ENCODE measurements at places on chromosomes 11 and 22.

GRCh38 chr11:133388260-133388659, 144.0 kb downstream of the OPCML start:
- DNase-seq, result no peak

DNA sequence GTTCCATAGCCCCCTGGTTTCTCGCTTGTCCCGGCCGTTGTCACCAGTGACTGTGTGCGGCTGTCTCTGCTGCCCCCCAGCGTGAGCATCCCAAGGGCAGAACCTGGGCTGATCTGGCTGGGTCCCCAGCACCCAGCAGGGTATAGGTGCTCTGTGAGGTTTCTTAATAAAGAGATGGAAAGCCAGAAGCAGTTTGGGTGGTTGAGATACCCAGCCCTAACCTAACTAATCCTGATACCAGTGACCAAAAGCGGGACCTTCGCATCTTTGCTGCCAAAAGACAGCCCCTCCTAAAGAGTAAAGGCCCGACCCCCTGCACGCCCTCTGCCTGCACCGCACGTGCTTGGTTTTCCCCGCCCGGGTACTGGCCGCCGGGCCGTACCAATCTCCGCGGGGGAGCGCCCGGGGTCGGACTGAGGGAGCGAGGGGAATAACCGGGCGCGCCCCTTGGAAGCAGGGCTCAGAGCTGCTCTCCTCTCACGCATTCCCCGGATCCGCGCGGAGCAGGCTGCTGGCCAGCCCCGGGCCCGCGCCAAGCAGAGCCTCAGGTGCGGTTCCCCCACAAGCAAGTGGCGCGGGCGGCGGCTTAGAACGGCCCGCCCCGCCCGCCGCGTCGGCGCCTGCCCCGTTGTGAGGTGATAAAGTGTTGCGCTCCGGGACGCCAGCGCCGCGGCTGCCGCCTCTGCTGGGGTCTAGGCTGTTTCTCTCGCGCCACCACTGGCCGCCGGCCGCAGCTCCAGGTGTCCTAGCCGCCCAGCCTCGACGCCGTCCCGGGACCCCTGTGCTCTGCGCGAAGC, at the start of gene DGAT2:
DGAT2 (plus strand) TSS at position 667 of the 797 bp plus-strand sequence. CDS start 214 bp downstream, outside the sequence.
- DNase-seq, result peak; percentile 60

GRCh38 chr11:34346551-34346950, 11.3 kb downstream of the ABTB2 start:
- DNase-seq, result no peak

DNA sequence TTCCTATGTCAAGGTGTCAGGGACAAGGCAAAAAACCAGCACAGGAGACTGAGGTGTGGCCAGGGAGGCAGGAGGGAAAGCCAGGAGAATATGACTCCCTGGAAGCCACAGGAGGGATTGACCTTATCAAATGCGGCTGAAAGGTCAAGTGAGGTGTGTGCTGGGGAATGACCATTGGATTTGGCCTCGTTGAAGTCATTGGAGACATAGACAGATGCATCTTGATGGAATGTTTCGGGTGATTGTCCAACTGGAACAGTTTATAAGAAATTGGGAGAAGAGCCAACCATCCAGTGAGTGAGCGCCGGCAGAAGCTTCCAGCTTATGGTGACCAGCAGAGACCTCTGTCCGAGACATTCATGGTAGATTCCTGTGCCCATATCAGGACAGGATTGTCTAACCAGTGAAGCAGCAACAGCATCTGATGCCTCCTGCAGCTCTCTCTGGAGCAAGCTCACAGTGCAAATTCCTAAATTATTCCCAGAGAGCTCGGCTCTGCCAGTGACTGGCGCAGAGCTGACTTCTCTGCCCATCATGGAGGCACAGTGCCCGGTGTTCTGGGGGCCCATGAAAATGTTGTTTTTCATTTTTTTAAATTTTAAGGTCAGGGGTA, 95.4 kb downstream of the MYO18B start:
- DNase-seq, result no peak

- no peak for DNase-seq
These were observed 3.1 kb downstream of the MRGPRG start for GRCh38 chr11:3215346-3216026.

DNA sequence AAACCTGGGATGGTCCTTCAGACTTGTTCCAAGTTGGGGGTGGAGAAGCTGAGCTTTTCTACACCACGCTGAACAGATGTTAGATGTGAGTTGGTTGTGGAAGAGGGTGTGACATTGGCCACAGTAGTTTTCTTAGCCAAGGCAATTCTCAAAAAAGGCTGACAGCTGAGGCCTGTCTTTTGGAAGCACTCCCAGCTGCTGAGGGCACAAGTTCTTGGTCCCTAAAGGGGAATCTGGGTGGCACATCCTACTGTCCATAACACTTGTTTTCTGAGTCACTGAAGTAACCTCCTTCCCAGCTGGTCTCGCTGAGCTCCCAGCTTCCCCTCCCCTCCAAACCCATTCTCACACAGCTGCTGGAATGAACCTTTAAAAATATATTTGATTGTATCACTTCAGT, 375.7 kb upstream of the KIRREL3 start:
- DNase-seq, result no peak

- DNase-seq, result no peak
These were observed 2069.3 kb upstream of the RAG2 start for GRCh38 chr11:38667359-38667758.

DNA sequence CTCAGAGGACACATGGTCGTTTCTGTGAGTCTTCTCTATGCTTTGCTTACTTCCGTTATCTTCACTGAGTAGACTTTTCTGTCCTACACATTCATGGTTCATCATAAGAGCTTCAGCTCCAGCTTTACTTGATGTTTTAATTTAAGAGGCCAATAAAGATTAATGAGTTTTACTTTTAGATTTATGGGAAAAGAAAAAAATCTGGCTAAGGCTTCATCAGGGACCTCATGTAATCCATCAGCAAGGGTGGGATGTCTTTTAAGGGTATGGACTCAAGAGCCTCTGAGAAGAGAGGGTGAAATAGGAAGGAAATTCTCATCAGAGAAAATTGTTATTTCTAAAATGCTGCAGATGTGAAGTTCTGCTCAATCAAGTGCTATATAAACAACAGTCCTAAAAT, 963.0 kb upstream of the RAG2 start:
- no peak for DNase-seq

GRCh38 chr11:12106501-12106900, 3.9 kb upstream of the MICAL2 start:
- DNase-seq, result no peak

GRCh38 chr11:124745835-124746620, 6.0 kb downstream of the VSIG2 start:
- DNase-seq, result peak; percentile 16

DNA sequence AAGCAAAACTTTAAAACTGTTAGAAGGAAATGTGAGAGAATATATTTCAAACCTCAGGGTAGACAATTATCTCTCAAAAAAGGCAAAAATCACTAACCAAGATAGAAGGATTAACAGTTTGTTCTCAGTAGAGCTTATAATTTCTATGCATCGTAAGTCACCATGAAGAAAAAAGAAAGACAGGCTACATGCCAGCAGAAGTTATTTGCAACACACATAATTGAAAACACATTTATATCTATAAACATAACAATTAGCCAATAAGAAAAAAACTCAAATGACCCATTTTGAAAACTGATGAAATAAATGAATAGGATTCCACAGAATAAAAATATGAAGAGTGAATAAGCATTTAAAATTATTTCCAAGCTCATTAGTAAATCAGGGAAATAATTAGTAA, 24.4 kb upstream of the SNX19 start:
- DNase-seq, result no peak

DNA sequence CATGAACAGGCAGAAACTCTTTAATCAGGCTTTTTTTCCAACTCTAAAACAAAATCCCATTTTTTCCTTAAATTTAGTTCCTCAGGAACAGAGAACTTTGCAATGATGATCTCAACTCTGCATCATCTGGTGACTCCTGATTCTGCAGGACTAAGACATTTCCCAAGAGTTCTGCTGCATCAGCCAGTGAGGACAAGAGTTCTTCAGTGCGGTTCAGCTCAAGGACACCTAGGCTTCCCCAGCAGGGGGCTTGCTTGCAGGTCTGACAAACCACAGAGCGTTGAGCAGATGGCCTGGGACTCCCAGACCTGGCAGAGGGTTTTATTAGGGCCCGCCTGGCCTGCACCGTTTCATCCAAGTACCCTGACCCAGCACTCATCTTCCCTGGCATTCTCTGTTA, 6.4 kb downstream of the CDCA5 start:
- no peak for DNase-seq

GRCh38 chr11:76380159-76380976, 564 bp downstream of the THAP12 start:
- peak; percentile 36 for DNase-seq

DNA sequence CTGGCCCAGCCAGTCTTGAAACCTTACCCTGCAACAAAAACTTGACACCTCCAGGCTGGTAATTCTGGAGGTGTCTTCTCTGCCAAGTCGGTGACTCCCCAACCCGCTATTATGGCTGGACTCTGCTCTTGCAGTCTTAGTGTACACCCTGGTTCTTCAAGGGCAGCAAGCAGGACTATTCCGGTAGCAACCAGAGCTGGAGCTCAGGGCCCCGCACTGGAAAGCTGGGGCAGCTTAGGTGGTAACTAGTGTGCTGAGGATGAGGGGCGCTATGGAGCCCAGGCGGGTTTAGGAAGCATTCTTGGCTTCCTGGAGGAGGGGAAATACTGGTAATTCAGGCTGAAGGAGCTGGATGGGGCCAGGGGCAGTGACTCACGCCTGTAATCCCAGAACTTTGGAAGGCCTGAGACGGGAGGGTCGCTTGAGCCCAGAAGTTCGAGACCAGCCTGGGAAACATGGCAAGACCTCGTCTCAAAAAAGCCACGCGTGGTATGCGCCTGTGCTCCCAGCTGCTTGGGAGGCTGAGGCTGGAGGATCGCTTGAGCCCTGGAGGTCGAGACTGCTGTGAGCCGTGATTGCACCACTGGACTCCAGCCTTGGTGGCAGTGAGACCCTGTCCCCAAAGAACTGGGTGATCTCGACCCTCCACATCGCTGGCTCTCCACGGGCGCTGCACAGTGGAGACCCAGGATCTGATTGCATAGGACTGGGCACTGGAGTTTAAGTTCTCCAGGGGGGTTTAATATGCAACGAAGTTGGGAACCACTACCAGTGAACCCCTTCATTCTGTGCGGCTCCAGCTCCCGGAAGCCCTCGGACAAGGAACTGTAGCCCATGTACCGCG, 10.6 kb upstream of the AIFM3 start:
- DNase-seq, result no peak

- DNase-seq, result no peak
These were observed 275.3 kb downstream of the ETS1 start for GRCh38 chr11:128311742-128312719.

- DNase-seq, result no peak
These were observed 19.0 kb upstream of the TTLL12 start for GRCh38 chr22:43205748-43206508.

- DNase-seq, result peak; percentile 1
These were observed 924 bp downstream of the C11orf65 start for GRCh38 chr11:108466405-108466804.

GRCh38 chr22:38429499-38430068, 25.4 kb downstream of the KCNJ4 start:
- no peak for DNase-seq

- no peak for DNase-seq
These were observed 13.2 kb upstream of the SHANK2 start for GRCh38 chr11:71265559-71266092.

DNA sequence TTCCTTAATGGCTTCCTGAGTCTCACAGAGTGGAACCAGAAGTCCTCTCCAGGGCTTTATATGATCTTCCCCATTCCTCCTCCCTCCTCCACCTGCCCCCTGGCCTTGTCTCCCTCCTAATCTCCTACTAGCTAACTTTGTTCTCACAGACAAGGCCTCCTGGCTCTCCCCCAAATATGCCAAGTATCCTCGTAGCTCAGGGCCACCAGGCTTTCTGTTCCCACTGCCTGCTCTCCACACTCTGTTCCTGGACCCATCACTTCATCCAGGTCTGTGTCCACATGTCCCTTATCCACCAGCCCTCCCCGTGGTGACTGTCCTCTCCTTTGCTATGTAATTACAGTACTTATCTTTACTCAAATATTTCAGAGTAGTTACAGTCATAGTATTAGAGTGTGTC, 23.2 kb upstream of the LMO1 start:
- no peak for DNase-seq

- no peak for DNase-seq
These were observed 318.5 kb downstream of the BLID start for GRCh38 chr11:121797496-121797895.

DNA sequence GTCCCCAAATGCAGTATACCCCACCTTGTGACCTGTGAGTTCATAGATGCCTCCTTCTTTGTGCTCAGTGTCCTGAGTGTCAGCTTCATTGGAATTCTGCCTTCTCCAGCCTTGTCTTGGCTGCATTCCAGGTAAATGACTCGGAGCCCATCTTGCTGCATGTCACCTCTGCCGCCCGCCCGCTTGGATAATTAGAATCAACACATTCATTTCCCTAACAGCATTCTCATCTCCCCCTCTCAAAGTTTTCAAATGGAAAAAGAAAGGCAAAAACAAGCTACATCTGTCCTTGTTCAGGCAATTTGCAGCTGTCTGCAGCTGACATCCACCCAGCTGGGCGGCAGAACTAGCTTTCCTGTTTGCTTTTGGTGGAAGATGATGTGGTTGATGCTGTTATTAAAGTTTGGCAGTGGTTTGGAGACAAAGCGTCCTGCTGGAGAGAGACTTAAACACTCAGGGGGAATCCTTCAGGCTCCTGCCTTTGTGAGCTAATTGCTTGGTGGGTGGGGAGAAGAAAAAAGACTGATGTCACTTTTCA, 198.8 kb upstream of the SEZ6L start:
- no peak for DNase-seq

- DNase-seq, result no peak
These were observed 1165.1 kb downstream of the BRD1 start for GRCh38 chr22:48662476-48663135.

DNA sequence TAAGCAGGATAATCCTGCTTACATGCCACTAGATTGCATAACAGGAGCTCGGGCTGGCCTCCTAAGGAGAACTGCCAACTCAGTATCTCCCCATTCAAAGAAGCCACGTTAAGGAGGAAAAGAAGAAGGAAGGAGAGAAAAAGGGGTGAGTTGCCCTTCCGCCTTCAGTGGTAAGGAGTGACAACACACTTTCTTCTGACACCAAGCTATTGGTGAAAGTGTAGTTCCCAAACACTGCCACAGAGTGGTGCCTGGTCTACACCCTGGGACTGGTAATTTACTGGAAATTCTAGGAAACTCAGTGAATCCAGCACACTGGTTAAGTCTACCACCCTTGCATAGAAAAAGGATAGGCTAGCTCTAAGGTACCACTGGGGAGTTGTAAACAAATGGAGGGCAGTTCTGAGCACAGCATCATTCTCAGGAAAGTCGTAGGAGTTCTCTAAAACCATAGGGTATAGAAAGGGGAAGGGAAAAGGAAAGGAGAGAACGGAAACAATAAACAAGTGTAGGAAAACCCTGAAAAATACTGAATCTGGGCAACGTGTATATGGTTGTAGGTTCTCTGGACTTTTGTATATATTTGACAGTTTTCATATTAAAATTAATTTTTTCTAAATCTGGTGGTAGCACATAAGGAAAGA, 58.2 kb downstream of the RRAS2 start:
- peak; percentile 38 for DNase-seq

GRCh38 chr22:28750471-28750881, 8.6 kb downstream of the HSCB start:
- no peak for DNase-seq
